Kidney (tissue), 22 donors: ENCODE measurements at places on chromosomes 4 and X. TPM values are rescaled to one million over a fixed set of nuclear protein-coding genes. Genes with fewer than 3 reads are reported as not detected.

The FRAS1 gene
- polyA plus RNA-seq = 6.5 TPM

The MORC4 gene
- 8.2 TPM for polyA plus RNA-seq

The NPY1R gene
- polyA plus RNA-seq = 19.2 TPM

The IRF2 gene
- polyA plus RNA-seq = 16.8 TPM

The CT45A1 gene
- polyA plus RNA-seq = not detected

The RGS12 gene
- polyA plus RNA-seq = 18.0 TPM

The CXCL8 gene
- 1.3 TPM for polyA plus RNA-seq

The DGAT2L6 gene
- polyA plus RNA-seq = not detected

The EFHC2 gene
- 1.6 TPM for polyA plus RNA-seq
